ENCODE measurements at places on chromosomes 13 and 19.
A peak's percentile ranks its signal among the peaks of the same experiment; 100 is the strongest.

DNA sequence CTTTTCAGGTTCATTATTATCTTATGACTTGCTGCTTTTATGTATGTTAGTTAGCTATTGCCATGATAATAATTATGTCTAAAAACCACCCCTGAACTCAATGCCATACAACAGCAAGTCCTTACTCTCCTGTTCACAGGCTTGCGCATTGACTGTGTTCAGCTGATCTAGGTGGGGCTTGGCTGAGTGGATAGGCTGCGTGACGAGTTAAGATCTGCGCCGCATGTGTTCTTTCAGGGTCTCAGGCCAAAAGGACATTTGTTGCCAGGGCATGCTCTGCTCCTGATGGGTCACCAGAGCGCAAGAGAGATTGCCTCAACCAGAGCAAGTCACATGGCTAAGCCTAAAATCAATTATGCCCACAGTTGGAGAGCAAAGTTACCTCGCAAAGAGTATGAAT is 859 bp downstream of the ZNF568 start:
- DNase-seq, result no peak

GRCh38 chr19:1181606-1182005 is 7.5 kb upstream of the SBNO2 start:
- no peak for DNase-seq

GRCh38 chr19:47623151-47623920 is 14.4 kb downstream of the BICRA start:
- no peak for DNase-seq

DNA sequence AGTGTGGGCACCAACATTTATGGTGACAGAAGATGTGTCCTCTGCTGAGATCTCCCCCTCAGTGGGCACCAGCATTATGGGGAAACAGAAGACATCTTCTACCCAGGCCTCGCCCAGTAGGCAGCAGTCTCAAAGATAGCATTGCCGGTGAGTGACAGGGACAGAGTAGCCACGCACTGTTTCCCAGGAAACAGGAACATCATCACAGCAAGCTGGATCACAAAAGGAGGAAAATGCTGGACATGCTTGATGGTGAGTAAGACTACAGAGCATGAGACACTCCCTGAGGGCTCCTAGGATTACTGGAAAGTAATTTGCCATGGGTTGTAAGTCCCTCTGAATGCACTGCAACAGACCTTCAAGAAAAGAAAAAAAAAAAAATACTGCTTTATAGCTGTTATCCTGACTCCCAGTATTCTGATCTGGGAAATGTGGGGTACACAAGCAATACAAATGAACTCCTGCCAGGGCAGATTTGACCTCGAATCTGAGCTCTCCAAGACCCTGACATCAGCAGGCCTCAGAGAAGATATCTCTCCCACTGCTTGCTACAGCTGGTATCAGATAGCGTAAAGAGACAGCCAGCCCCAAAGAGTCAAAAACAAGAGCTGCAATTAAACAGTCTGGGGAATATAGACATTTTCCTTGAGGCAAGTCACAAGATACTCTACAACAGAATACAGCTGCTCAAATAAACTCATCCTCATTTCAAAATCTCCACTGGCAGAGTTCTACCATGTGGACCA is 180.4 kb downstream of the RBM26 start:
- no peak for DNase-seq

DNA sequence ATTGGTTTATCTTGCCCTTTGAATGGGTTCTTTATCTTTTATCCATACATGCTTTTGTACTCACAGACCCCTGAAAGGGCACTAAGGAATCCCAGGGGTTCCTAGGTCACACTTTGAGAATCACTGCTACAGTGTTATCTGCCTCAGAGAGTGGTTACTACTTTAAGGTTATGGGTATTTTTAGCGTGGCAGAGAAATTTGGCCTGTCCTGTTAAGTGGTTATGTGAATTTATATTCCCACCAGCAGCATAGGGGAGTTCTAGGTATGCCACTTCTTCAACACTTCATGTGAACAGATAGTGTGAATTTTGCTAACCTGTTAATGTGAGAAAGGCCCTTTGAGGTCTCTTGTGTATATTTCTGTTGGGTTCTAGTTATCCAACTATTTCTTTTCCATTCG is 75.7 kb downstream of the DNAJC3 start:
- no peak for DNase-seq

DNA sequence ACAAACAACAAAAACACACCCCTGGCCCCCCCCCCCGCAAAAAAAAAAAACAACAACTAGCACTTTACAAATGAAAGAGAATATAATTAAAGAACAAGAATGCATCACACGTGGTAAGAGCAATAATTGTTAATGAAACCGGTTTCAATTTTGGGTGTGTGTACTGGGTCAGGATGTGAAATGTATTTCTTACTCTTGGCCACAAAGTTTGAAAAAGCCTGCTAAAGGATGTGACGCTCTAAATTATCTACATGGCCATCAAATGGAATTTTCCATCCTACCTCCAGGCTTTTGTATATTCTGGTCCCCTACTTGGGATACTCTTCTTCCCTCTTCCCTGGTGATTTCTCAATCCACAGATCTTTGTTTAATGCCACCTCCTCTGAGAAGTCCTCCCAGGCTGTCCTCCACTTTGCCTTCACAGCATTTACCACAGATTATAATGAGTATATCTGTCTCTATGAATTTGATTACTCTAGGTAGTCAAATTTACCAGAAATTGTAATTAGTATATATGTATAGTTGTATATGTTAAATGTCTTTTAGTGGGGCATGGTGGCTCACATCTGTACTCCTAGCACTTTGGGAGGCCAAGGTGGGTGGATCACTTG is 2.1 kb downstream of the SARS2 start:
- DNase-seq, result no peak

DNA sequence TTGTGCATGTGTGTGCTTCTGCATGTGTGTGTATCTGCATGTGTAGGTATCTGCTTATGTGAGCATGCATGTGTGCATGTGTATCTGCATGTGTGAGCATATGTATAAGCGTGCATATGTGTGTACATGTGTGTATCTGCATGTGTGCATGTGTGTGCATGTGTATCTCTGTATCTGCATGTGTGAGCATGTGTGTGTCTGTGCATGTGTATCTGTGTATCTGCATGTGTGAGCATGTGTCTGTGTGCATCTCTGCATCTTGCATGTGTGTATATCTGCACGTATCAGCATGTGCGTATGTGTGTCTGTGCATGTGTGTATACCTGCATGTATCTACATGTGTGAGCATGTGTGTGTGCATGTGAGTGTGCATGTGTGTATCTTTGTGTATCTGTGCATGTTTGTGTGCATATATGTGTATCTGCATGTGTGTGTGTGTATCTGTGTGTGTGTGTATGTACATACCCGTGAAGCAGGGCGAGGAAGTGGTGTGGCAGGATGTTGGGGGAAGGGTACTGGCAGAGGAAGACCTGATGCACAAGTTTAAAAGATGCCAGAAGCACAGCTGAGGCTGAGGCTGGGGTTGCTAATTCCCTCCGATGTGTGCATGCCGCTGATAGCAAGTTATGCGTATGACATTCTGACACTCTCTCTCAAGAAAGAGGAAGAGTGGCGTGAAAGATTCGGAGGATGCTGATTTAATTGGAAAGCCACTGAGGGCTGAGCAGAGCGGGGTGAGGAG is 64.2 kb downstream of the TEX29 start:
- no peak for DNase-seq

DNA sequence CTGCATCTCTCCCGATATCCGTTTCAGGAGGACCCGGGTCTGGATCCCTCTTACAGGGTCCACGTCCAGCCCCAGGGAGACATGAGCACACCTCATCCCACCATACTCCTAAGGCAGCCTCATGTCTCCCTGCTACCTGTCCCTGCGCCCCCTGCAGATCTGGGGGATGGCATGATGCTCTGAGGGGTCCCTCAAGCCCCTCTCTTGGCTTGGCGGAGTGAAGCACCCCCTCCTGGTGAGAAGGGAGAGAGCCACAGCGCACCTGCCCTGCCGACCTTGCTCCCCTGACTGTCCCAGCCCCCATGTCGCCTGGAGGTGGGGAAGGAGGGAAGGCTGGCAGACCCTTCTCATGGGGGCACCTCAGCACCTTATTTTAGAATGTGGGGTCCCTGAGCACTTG is 21.5 kb upstream of the ARHGEF7 start:
- DNase-seq, result peak; percentile 52

DNA sequence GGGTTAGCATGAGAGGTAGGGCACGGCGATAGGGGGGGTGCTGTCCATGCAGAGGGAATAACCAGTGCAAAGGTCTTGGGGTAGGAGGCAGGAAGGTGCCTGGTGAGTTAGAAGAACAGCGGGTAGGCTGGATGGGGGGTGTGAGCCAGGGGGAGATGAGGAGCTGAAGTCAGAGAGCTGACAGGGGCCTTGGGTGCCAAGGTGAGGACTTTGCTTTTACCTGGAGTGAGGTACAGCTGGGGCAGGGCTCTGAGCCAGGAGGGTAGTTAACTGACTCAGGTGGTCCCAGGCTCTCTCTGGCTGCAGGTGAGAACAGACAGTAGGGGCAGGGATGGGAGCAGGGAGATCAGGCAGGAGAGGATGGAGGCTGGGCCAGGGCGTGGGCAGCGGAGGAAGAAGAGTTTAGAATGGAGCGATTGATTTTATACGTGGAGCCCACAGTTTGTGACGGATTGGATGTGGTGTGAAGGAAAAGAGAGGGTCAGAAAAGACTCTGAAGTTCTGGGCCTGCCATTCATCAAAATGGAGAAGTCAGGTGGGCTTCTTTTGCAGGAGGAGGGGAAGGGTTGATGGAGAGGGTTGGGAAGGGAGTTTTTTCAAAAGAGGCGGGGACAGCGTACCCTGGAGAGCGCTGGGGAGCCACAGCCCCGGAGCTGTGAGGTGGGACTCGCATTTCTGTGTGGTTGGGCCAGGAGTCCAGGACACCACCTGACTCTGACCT is 1.2 kb upstream of the GRAMD1A start:
- DNase-seq, result no peak

GRCh38 chr13:114088234-114088633 is 44.2 kb downstream of the RASA3 start:
- no peak for DNase-seq

- DNase-seq, result no peak
These were observed 2.4 kb downstream of the HPN start for GRCh38 chr19:35043906-35044305.

DNA sequence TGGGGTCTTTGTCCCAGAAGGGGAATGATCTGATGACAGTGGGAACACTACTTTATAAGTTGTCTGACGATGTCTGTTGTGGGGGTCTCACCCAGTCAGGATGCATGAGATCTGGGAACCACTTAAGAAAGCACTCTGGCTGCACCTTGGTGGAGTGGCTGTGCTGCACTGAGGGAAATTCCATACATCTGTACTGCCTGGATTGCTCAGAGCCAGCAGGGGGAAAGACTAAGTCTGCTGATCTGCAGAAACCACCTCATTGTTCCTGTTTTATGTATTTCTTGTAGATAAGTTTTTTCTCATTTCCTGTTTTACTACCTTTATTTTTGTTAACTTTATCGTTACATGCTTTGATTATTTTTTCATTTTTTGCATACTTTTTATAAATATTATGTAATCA is 27.3 kb downstream of the ZNF430 start:
- no peak for DNase-seq

GRCh38 chr19:40612831-40613689 is 11.9 kb downstream of the LTBP4 start:
- no peak for DNase-seq

Data from sigmoid colon (tissue), 7 donors.